ENCODE measurements at places on chromosomes 2 and 18.

DNA sequence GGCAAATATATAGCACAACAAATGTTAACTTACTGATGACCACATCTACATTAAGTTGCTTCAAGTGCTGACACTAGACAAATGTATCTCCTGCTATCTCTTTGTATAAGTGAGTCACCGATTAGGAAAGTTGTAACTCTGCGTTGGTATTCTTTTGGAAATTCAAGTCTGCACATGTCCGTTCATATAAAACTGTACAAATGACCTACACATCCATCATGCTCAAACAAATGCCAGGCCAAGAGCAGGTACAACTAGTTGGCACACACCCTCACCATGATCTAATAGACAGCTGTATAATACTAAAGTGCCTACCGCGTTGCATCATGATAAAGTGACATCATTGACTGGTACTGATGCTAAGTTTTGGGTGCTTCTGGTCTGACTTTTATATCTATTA is 141.1 kb downstream of the RBMS1 start:
- DNase-seq, result peak; percentile 17

GRCh38 chr2:217685255-217685605 is 317.6 kb downstream of the TNS1 start:
- peak; percentile 69 for DNase-seq

GRCh38 chr18:45249246-45249661 is 366.0 kb upstream of the SLC14A2 start:
- DNase-seq, result no peak

GRCh38 chr2:75288760-75289159 is 89.4 kb upstream of the TACR1 start:
- DNase-seq, result no peak

DNA sequence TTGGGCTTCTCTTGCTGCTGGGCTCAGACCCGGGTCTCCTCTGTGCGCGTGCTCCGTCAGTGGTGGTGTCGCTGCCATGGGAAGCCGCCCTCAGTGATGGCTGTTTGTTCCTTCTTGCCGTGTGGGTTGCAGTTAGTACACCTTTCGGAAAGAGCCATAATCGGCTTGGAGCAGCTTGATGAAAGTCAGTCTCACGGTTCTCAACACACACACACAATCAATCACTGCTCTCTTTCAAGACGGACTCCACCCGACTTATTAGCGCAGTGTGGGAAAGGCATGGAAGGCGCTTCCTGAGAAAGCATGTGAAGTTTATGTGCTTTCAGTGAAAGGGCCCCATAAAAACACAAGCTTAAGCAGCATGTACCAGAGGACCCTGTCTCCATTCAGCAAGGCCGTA is 64.1 kb downstream of the SOX11 start:
- no peak for DNase-seq

- peak; percentile 31 for DNase-seq
Observed at GRCh38 chr2:126826491-126826890, 72.2 kb upstream of the TEX51 start.
